ENCODE measurements at places on chromosomes 6 and 20.

DNA sequence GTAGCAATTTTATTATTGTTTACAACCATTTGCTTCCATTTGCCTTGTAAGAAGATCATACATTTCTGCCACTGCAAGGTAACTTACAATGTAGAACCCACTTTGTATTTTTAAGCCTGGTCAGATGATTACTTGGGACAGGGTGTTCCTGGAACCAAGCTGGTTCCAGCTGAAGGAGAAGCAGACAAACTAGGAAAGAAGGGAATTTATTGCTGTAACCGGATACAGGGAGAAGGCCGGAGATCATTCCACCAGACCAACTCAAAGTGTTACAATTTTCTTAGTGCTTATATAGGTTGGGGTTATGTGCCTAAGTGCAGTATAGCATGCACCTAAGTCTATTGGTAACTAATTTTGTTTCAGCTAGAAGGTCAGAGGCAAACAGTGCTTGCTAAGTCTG lies 104.4 kb downstream of the MANEA start:
- DNase-seq, result no peak

DNA sequence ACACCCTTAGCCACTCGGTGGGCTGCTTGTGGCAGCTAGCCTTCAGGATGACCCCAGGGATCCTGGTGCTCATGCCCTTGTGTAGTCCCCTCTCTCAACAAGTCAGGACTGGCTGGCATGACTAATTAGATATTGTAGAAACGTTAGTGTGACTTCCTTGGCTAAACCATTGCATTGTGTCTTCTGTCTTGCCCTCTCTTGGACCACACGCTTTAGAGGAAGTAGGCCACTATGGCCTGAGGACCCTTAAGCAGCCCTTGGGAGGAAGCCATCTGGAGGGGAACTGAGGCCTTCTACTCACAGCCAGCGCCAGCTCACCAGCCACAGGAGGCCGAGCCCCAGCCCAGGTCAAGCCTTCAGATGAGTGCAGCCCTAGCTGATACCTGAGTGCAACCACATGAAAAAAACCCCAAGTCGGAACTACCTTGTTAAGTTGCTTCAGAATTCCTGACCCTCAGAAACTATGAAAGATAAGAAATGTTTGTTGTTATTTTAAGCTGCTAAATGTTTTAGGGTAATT lies 10.1 kb downstream of the ANGPT4 start:
- DNase-seq, result no peak

- no peak for DNase-seq
These were observed 81.6 kb upstream of the MLN start for GRCh38 chr6:33885132-33886057.

- no peak for DNase-seq
These were observed 122.4 kb upstream of the CITED2 start for GRCh38 chr6:139496654-139497344.

GRCh38 chr6:24621626-24622289 lies 24.2 kb downstream of the KIAA0319 start:
- no peak for DNase-seq

DNA sequence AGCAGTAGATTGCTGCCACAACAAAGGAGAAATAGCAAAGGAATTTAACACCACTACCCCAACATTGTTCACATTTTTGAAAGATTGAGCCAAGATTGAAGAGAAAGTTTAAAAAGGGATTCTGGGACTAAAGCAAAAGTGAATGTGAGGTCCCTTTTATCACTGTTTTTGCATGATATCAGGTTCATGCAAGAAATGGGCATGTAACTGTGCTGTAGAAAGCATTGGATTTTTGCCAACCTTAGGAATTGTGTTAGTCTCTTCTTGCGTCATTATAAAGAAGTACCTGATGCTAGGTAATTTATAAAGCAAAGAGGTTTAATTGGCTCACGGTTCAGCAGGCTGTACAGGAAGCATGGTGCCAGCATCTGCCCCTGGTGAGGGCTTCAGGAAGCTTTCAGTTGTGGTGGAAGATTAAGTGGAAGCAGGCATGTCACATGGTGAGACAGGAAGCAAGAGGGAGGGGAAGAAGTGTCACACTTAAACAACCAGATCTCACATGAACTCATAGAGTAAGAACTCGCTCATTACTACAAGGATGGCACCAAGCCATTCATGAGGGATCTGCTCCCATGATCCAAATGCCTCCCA lies 4.6 kb upstream of the GJB7 start:
- DNase-seq, result no peak

Data from NCI-H187 (cell line).